ENCODE measurements at places on chromosomes 7 and 10.
A peak's percentile ranks its signal among the peaks of the same experiment; 100 is the strongest.

GRCh38 chr7:122949186-122949585, 46.3 kb downstream of the TAS2R16 start:
- no peak for DNase-seq

DNA sequence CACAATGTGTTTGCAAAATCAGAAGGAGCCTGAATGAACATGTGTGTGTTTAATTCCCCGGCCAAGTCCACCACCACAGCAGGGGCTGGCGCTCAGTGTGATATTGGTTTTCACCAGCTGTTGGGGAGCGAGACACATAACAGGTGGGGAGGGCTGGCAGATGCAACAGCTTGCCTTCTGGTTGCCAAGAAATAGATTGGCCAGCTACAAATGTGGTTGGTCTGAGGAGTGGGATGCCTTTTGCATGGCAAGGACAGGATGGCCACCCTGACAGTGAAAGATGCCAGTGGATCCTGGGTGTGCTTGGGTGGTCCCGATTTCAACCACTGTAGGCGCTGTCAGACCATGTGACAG, 292.5 kb upstream of the FZD8 start:
- no peak for DNase-seq

GRCh38 chr10:43110338-43111071, 27.7 kb upstream of the CSGALNACT2 start:
- no peak for DNase-seq

GRCh38 chr7:120089968-120090367, 183.0 kb upstream of the KCND2 start:
- no peak for DNase-seq

DNA sequence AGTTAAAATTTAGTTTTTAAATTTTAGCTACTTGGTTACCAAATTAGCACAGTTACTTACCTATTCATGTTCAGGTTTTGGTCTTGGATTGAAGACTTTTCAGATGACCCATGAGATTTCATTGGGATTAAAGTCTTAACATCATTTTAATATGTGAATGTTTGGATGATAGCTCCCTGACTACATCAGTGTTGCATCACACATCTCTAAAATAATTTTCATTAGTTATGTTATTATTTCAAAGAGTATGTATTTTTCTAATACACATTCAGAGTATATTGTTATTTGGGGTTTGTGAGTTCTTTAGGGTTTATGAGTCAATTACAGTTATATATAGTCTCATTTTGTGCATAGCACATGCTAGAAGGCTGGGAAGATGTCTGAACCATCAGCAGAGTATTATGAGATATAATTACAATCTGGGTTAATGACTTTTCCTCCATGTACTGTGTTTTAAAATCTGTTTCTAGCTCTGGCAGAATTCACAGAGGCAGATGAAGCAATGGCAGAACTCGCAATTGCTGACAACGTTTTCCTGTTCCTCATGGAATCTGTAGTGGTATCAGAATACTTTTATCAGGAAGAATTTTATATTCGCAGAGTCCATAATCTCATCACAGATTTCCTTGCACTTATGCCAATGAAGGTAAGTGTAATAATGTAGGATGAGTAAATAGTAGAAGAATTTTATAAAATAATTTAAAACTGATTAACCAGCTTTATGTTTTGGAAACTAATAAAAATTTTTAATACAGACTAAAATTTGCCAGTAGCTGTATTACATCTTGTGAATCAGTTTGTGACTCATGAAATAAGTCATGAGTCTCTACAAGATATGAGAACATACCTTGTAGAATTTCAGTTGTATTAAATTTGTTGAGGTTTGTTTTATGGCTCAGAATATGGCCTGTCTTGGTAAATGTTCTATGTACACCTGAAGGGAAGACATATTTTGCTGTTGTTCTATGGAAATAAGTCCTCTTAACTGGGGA, 26.9 kb downstream of the NUP205 start:
- no peak for DNase-seq

DNA sequence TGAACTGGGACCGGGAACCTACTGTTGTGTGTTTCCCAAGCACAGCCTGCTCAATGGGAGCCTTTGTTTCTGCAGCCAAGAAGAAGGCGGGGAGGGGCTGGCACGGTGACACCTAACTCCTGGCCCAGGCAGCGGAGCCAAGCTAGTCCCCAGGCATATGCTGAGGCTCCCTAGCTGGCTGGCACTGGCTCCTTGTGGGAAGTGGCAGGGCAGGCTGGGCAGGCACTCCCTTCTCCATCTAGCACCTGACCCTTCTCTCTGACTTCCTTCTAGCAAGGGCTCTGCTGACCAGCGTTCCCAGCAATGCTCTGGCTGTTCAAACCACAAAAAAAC, 325.0 kb downstream of the PLXNA4 start:
- DNase-seq, result no peak

DNA sequence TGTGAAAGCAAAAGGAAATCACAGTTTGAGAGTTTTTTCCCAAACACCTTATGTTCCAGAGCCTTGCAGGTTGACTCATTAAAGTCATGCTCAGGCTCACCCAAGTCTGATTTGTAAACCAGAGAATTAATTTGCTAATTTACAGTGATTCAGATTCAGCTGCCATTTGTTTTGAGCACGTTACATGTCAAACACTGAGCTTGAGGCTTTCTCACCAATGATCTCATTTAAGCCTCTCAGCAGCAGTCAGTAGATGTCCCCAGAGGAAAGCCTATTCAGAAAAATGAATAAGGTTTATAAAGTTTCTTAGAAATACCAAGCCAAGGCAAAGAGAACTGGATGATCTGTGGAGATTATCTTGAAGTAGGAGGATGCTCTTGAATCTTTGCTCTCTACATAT, 420.4 kb downstream of the HTR7 start:
- DNase-seq, result no peak

GRCh38 chr7:130695840-130696239, 9.5 kb upstream of the TSGA13 start:
- peak; percentile 27 for DNase-seq

DNA sequence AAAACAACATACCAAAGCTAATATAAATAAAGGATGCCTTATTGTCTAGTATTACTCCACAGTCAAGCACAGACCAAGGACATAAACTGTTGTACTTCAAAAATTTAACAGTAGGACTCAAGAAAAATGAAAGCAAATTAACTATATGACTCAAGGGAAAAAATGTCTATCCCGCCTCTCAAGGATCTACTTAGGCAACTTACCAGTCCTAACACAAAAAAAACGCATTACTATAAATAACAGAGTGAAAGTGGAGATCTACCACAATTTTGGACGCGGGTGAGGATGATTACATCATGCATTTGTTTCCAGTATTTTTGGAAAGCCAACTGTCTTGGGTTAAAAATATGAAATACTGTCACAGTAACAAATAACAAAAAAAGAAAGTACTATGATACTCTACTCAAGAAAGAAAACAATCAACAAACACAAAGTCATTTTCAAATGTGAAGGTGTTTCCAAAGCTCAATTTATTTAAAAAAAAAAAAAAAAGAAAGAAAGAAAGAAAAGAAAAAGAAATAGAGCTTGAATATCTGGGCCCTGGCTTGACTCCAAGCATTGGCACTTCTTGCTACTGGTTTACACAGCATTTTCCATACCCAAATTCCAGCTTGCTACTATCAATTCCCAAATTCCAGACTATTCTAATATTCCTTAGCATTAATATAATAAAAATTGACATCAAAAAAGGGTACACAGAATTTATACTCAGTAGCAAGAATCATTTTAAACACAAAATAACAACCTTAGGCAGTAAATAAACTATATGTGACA, 99.4 kb downstream of the RSU1 start:
- DNase-seq, result no peak

DNA sequence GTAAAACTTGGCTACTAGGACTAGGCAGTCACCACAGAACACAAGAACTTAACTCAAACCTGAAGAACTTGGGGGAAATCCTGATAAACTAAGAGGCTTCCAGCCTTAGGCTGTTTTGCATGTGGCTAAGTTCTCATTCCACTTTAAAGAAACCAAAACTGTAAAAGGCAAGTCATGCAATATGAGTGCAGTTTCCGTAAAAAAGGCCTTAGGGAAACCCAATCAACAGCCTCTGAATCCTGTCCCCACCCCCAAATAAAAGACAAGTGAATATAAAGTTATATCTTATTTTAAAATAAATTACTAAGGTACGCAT, 95.1 kb downstream of the USP6NL start:
- DNase-seq, result no peak

DNA sequence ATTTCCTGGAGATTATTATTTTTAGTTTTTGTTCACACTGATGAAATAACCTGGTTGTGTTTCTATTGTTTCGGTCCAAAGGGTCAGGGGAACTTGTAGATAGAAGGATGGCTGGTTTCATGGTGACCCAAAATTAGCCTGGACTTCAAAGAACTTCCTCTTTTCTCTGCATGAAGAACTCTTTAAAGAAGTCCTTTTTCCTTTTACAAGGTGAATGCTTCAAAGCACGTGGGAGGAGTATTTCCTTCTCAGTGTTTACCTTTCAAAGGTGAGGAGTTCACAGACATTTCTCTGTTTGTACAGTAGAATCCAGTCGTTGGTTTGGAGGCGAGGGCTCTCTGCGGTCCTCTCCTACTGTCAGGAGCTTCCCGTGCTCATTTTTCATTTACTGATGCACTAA, 561.7 kb downstream of the GATA3 start:
- DNase-seq, result no peak

DNA sequence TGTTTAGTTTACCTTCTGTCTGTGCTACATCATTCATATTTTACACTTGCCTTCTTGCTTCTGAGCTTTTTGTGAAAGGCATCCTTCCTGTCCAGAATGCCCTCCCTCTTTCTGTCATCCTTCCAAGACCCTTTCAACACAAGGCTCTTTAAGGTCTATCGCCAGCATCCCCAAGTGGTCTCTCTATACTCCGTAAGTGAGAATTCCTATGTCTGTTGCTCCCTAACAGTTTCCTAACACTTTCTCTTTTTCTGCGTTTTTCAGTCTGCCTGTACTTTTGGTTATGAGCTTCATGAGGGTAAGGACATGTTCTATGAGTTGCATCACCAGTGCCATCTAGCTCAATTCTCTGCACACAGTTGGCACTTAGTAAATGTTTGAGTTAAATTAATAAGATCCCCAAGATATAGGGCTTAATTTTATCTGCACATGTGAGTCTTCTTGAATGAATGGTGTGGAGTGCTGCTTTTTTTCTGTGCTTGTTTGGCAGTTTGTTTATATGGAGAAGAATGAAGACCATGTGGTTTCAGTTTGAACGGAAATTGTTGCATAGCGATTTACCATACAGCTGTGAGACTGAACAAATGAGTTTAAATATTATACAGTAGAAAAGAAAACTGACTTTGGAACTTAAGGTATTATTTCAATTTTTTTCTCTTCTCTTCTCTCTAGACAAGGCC, 29.4 kb downstream of the RABGEF1 start:
- no peak for DNase-seq

Data from H54 (cell line).